ENCODE measurements at places on chromosomes 12 and 14.

DNA sequence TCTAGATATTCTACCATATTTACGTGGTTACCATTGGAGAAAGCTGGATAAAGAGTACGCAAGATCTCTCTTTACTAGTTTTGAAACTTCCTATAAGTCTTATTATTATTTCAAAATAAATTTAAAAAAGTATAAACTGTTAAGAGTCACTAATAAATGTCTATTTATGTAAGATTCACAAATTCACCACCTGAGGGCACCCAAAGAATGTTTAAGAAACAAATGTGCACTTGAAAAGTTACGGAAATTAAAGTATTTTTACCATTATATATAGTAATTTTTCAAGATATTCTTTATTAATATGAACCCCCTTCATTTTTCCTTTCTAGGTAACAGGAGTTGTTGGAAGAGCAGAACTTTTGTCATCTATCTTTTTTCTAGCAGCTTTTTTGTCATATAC is 11.9 kb downstream of the TMTC3 start:
- no peak for DNase-seq

- DNase-seq, result peak; percentile 21
Measured at GRCh38 chr12:6627616-6628015, 8.1 kb downstream of the LPAR5 start.

GRCh38 chr14:81392976-81393643 is 7.0 kb downstream of the STON2 start:
- DNase-seq, result no peak

DNA sequence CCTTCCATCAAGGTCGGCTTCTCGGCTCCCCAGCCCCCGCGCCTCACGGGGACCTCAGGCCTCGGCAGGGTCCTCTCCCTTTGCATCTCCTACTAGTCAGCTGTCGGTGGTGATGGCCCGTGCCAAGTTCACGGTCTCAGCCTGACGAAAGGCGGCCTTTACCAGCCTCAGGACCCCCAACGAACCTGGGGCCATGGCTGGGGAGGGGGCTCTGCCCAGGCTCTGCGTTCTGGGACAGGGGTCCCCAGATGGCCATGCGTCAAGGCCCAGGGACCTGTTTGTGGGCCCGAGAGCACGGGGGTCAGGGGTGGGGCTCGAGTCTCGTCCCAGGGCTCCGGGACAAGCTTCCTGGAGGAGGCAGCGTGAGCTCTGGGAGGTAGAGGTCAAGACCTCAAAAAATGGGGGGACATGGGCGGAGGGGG is 32.8 kb upstream of the DEGS2 start:
- no peak for DNase-seq

GRCh38 chr12:64760808-64761573 is 1.8 kb upstream of the GNS start:
- no peak for DNase-seq

- DNase-seq, result no peak
Measured at GRCh38 chr12:71469258-71469750, 29.7 kb downstream of the LGR5 start.

DNA sequence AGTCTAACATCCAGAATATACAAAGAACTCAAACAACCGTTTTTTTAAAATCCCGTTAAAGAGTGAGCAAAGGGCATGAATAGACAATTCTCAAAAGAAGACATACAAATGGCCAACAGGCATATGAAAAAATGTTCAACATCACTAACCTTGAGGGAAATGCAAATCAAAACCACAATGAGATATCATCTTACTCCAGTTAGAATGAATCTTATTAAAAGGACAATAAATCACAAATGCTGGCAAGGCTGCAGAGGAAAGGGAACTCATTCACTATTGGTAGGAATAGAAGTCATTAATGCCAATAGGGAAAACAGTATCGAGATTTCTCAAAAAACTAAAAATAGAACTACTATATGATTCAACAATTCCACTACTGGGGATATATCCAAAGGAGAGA is 520.1 kb downstream of the RMST start:
- DNase-seq, result no peak

DNA sequence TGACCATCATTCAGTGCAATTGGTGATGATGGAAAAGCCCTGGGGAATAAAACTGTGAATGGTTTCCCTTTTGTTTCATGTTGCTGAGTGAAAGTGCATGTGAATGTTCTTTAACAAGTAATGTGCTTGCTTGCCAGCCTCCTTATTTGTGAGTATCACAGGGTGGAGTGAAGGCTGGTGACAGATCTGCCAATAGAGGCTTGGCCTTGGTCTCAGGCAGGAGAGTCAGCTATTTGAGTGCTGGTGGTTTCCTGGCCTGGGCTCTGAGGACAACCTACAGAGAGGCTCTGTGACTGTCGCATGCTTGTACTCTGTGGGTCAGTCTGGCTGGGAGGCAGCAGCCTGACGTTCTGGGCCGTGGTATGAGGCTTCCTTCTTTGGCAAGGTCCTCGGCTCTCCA is 20.7 kb downstream of the KRT85 start:
- DNase-seq, result no peak

GRCh38 chr12:75648856-75649255 is 137.4 kb upstream of the KRR1 start:
- no peak for DNase-seq

DNA sequence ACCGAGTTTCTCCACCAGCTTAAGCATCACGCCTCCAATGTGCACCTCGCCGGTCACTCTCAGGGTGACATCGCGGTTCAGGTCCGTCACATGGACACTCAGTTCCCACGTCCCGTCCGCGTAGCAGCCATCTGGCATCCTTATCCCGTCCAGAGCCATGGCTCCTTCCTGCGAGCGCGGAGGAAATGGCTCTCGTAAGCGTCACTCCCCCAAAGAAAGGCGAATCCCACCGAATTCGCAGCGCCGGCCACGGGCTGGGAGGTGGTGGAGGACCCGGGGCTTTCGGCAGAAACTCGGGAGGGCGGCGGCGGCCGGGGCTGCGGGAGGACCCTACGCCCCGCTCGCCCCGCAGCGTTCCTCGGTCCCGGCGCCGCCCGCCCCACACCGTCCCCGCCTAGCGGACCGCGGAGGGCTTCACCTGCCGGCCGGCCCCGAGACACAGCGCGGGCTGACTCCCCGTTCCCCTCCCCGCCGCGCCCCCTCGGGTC is 396 bp downstream of the FERMT2 start:
- peak; percentile 59 for DNase-seq

- DNase-seq, result no peak
Measured at GRCh38 chr12:22810036-22810435, 185.1 kb downstream of the ETNK1 start.

- DNase-seq, result no peak
Measured at GRCh38 chr14:65387171-65387570, 25.4 kb upstream of the FUT8 start.

DNA sequence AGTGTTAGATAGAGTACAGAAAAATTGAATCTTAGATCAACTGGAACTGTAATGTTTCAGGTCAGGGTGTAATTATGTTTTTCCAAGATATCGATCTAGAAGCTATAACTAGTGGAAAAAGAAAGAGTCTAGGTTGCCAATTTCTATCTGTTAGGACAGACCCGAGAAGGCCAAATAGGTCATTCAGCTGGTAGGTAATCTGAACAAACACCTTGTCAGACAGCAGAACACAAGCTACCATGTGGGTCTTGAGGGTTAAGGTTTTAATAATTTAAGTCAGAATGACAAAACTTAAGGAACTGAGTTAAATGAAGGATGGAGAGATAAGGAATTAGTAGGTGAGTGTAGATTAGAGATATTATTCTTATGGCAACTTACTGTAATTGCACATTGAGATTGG is 44.9 kb upstream of the KCNMB4 start:
- no peak for DNase-seq

GRCh38 chr12:27505109-27505508 is 18.9 kb upstream of the PPFIBP1 start:
- DNase-seq, result no peak

- DNase-seq, result no peak
Measured at GRCh38 chr14:20732477-20732876, 13.2 kb upstream of the EDDM3A start.

DNA sequence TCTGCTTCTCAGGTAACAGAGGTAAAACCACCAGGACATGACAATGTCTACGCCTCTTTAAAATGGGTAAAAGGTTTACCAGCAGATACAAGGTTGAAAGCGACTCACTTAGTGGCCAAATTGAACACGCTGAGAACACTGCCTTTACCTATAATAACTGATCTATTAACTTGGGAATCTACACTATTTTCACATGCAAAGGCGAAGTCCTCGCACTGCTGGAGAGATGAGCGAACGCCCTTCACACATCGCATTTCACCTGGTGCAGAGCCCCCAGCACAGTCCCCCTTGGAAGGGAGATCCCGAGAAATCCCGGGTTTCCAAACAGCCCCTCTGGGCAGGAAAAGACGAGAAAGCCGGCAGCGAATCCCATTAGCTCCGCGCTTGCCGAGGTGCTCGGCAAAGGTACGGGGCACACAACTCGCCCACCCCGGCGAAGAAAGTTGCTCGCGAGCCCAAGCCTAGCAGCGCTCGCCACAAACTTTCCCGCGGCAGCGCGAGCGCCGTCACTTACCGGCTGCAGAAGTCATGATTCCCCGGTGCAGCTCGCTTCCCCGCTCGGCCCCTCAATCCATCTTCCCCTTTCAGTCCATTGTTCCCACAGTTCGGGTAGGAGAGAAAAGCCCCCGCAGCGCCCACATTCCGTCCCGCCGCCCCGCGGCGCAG is 423 bp downstream of the FGD6 start:
- peak; percentile 40 for DNase-seq

GRCh38 chr14:77158882-77159255 is 17.3 kb upstream of the ZDHHC22 start:
- peak; percentile 81 for DNase-seq

DNA sequence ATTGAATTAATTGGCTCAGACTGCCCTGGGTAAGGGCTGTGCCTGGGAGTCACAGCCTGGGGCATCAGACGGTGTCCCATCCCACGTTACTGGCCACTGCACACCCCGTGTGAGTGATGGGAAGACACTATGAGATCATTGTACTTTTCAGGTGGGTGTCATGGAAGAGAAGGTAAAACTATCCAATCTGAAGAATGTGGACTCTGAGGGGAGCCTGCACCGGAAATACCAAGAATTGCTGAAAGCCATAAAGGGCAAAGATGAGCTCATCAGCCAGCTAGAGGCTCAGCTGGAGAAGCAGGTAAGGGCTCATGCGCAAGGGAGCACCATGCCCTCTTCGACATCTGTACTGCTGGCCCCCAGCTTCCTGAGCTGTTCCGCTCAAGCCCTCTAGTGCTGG is 24.0 kb downstream of the PLEKHH1 start:
- no peak for DNase-seq

GRCh38 chr14:54480830-54481562 is 7.8 kb downstream of the GMFB start:
- no peak for DNase-seq

DNA sequence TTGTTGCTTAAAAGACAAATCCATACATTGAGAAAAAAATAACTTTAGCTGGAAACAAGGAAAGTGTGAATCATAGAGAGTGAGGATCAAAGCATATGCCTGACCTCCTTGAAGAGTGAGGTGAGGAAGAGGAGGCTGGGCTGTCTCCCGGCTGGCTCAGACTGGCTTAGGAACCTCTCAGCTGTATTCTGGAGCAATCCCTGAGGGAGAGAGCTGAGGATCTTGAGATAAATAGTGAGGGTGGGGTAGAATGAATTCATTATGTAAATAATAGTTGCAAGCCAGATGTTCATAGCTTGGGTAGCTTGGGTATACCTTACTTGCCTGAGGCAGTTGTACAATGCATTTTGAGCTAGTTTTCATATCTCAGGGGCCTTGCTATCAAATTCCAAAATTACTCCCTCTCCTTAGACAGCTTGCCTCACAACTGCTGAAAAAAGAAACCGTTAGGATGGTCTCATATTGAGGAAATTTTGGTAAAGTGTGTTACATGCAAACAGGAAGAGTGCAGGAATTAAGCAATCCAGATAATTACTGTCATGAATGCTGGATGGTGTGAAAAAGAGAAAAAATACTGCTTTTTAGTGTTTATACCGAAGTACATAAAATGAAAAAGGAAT is 30.5 kb upstream of the SLC15A5 start:
- no peak for DNase-seq

DNA sequence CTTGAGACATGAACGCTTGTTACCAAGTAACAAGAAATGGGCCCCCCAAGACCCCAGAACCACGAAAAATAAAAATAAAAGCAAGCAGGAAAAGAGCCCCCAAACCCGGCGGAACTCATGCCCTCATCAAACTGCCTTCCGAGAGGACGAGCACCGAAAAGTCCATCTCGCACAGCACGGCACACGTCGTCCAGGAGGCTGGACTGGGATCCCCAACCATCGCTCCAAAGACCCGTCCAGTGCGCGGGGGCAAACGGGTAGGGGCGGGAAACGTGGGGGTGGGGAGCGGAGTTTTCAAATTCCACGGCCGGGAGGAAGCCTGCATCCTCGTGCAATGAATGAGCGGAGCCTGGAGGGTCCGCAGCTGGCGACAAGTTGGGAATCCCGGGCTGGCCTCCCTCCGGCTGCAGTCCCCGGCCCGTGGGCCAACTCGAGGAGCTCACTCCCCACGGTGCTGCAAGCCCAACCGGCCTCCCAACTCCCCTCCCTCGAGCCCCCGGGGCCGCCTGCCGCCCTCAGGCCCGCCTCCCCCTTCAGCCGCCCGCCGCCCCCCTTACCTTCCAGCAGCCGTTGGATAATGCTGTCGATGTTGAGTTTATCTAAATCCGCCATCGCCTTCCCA is 484 bp downstream of the PPP1CC start:
- DNase-seq, result no peak

- no peak for DNase-seq
Measured at GRCh38 chr12:108693751-108694150, 37.6 kb downstream of the CORO1C start.

GRCh38 chr12:121107681-121108080 is 25.0 kb upstream of the P2RX7 start:
- no peak for DNase-seq

DNA sequence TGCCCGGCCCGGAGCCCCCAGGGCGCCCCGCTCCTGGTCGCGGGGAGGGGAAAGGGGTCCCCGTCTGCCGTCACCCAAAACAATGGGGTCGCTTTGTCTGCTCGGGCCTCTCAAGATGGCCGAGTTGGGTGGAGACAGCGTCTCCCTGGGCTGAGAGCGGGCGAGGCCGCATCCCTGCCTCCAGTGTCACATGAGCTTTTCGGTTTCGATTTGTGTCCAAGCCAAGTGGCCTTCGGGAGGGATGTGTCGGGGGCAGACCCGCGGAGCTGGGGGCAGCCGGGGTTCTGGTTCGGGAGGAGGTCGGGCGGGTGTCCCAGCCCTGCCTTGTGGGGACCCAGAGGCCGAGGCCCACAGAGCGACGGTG is 790 bp downstream of the DYNC1H1 start:
- peak; percentile 63 for DNase-seq

- no peak for DNase-seq
Measured at GRCh38 chr14:74599946-74600345, 12.1 kb downstream of the LTBP2 start.

- DNase-seq, result no peak
Measured at GRCh38 chr14:33414041-33414440, 475.4 kb downstream of the NPAS3 start.

DNA sequence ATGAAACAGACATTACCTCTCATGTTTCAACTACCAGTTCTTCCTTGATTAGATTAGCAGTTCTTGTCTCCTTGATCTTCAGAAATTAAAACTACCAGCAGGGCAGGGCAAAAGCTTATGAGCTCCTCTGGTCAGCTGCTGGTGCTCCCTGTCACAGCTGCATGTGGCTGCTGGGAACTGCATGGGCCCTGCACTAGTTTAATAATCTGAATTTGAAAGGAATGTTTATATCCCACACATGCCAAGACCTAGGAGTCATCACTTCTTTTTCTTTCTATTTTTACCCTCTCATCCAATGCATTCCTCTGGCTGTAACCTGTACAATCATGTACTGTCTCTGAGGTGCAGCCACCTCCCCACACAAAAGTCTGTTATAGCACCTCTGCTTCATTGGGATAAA is 73.9 kb downstream of the ARMH4 start:
- DNase-seq, result no peak
